ENCODE measurements at places on chromosomes 3 and 15.
A peak's percentile ranks its signal among the peaks of the same experiment; 100 is the strongest.

GRCh38 chr3:19485267-19485666, 337.0 kb downstream of the KCNH8 start:
- DNase-seq: no peak

GRCh38 chr3:127173516-127174166, 19.3 kb upstream of the PRR23E start:
- no peak for DNase-seq

DNA sequence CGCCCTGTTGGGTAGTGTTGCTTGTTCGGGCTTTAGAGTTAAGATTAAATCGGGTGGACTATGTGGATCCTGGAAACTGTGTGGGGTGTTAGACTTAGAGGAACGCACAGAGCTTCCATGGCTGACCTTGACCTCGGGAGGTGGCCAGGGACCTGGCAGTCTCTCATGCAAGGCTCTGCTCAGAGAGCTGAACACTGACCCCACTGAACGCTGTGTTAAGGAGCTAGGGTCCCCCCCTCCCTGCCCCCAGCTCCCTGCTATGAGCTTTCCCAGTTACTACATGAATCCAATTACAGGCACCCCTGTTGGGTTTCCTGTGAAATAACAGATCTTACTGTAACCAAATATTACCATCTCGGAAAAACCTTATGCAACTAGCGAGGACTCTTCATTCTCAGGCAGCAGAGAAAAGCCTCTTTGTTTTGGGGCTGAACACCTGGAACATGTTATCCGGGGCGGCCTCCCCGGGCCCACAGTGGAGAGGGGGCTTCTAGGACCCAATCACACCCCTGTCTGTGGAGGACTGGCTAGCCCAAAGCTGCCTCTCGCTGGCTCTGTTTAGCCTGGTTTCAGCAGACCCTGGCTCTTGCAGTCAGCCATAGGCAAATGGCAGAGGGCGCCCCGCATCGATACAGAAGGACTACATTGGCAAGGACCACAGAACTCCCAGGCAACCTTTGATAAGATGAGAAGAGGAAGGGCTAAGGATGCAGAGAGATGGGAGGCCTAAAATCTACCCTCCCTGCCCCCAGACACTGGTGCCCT, 25.8 kb upstream of the ALDH1A3 start:
- DNase-seq: no peak

- no peak for DNase-seq
Measured at GRCh38 chr3:156149876-156150275, 29.5 kb downstream of the KCNAB1 start.

- DNase-seq: no peak
Measured at GRCh38 chr3:64463981-64464380, 223.8 kb downstream of the ADAMTS9 start.

DNA sequence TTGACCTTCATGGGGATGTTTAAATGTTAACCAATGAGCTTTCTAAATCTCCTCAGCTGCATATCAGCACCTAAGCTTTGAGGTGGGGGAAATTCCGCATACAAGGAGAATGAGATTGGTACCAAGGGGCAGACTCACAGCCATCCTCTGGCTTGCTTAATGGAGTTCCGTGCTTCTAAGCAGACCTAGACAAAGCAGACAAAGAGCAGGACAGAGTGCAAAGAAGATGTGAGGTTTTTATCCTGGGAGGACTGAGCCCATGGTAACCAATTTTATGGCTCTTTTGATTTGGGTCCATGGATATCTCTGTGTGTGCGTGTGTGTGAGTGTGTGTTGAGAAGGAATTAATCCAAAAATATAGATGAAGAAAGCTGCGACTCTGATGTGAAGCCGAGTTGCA, 7.5 kb downstream of the TAFA4 start:
- DNase-seq: no peak

- DNase-seq: peak; percentile 98
Measured at GRCh38 chr15:43150191-43150929, 17.0 kb downstream of the TMEM62 start.

GRCh38 chr3:125069452-125069851, 13.7 kb upstream of the HEG1 start:
- DNase-seq: no peak

- no peak for DNase-seq
Measured at GRCh38 chr15:69141833-69142232, 18.6 kb upstream of the GLCE start.

DNA sequence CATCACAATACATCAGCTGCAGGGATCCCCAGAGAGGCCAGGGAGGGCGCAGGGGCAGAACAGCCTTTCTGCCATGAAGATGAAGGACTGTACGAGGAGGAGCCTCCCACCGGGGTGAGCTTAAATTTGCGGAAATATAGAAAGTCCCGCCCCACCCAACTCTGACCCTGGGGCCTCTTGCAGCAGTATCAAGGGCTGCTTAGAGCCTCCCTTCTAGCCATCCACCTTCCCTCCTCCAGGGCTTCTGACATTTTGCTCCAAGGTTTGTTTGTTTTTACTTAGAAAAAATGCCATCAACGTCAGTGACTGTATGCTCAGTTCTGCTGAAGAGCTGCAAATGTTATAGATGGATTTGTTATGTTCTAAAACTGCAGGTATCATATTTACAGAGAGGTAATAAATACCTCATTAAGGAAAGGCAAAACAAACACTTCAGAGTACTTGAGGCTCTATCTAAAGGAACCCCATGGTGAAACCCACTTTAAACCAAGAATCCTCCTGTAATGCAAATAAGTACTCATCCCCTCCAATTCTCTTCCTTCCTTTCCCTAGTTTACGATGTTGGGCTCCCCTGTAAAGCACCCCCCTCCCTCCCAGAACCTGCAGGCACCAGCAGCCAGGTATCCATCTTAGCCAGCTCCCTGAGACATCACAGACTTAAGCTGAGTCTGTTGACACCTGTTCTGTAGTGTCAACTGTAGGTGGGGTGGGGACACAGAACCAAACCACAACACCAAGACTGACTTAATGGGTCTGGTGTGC, 30.5 kb downstream of the RFTN1 start:
- DNase-seq: no peak

GRCh38 chr15:77187751-77188464, 117.0 kb upstream of the TSPAN3 start:
- peak; percentile 78 for DNase-seq

GRCh38 chr15:48304398-48304797, 26.8 kb upstream of the DUT start:
- DNase-seq: no peak

DNA sequence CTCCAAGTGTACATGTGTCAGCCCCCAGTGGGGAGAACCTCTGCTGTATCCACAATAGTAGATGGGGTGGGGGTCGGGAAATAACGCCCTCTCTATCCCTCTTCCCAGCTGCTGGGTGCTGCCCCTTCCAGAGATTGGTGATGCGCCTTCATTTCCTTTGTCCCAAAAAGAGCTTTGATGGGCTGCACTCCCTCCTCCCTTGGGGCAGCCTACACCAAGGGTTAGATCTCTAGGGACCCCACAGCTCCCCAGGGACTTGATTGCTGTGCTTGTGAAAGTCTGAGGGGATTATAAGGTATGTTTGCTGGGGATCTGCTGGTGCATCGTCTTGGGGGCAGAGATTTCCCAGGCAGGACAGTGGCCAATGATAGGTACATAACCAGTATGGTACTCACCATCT, 105.3 kb downstream of the UNC13C start:
- DNase-seq: no peak

DNA sequence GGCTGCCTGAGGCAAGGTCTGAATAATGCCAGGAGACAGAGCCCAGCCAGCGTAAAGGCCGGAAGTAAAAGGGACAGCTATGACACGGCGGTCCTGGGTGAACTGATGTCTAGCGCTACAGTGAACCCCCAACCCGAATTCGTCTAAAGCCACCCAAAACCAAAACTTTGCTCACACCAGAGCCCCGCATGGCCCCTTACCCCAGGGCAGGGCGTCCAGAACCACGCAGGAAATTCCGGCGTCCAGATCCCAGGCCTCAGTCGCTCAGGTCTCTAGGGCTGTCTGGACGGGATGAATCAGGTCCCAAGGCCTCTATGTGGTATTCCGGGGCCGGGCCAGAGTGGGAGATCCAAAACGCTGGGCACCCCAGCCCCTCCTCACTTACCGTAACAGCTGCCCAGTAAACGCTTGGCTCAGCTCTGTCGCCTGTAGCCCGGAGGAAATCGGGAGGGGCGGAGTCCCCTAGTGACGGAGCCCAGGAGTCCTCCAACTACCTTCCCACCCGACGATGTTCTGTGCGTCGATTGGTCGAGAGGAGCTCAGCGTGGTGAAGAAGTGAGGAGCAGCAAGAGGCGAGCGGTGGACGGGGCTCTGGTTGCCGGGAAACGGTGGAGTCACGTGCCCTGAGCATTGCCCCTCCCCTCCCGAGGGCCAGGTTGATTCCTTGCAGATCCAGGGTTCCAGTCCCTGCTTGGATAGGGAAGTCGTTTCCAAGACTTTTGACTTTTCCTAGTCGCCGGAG, at the start of gene CCDC32:
CCDC32 (minus strand) TSS at position 452 of the 742 bp plus-strand sequence. CDS start 2,027 bp downstream, outside the sequence.
- DNase-seq: peak; percentile 99

GRCh38 chr15:77387365-77388105, 32.4 kb downstream of the PEAK1 start:
- peak; percentile 30 for DNase-seq

DNA sequence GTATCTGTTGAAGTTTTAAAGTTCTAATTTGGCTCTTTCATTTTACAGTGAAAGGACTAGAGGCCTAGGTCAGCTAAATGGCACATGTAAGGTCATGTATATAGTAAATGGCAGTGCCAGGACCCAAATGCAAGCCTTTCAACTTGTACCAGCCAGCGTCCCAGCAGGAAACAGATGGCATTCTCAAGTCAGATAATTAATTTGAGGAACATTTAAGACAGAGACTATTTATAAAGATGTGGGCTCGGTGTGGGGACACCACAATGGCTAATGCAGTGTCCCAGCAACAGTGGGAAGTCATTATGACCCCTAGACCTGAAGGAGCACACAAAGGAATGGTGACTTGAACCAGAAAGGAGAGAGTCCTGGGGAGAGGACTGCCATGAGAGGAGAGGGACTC, 6.1 kb downstream of the MINDY4B start:
- DNase-seq: no peak

DNA sequence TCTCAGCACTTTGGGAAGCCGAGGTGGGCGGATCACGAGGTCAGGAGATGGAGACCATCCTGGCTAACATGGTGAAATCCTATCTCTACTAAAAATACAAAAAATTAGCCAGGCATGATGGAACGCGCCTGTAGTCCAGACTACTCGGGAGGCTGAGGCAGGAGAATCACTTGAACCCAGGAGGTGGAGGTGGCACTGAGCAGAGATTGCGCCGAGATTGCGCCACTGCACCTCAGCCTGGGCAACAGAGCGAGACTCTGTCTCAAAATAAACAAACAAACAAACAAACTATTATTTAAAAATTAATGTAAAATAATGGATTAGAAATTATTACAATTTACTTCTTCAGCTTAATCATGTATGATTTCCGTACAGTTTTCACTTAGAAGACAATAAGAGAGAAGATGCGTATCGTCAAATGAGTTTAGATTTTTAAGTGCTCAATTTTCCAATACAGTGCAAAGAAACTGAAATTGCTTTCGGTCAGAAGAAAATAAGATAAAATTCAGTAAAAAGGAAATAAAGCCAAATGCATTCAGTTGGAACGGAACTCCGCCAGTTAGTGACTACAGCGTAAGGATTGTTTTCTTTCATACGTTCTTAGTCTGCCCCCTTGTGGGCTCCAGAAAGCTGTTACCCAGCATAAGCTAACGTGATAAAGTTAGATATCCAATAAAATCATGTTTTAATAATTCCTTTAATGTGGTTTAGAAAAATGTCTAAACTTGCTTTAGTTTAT, 24.8 kb downstream of the AADAC start:
- DNase-seq: peak; percentile 93

DNA sequence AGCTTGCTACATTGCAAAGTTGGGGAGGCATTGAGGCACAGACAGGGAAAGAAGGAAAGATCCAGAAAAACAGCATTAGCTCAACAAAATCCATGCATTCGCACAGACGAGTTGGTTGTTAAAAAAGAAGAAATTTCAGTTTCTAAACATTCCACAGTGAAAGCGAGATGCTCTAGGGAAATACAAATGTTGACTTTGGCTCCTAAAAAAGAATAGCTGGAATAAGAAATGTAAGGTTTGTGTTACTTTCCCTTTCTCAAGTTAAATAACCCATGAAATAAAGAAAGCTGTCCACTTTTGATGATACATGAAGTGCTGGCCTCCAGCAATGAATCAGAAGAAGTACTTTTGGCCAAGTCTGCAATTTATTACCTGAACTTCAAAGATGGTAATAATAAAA, 465.1 kb downstream of the ERC2 start:
- DNase-seq: no peak

GRCh38 chr3:38345879-38346586, 552 bp upstream of the XYLB start:
- no peak for DNase-seq

DNA sequence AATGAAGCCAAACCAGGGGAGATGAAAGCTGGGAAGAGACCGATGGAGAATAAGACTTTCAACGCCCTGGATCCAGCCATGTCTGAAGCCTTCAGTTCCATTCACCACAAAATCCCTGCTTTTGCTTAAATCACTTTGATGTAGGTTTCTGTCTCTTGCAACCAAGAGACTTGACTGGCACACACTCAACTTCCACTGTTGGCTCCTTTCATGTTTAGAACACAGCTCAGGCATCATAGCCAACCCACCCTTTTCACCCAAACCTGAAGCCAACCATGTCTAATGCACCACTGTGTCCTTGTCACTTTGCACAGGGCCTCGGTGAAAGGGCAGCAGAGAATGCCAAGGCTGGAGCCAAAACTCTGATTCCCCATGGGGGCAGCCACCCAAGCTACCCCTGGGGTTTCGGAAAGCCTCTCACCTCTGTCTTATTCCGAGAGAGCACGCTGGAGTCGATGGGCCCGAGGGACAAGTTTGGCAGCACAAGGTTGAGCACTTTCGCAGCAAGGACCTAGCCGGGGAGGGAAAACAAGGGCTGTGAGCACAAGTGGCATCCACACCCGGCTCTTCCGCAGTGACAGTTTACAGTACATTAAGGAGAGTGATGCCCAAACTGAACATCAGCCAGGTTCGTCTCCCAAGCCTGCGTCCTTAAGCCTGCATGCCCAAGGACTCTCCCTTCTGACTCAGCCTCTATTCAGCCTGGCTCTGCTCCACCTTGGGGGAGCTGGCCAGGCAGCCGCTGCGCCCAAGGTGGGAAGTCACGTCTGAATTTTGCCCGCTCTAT, 37.6 kb downstream of the ABTB1 start:
- DNase-seq: peak; percentile 58

DNA sequence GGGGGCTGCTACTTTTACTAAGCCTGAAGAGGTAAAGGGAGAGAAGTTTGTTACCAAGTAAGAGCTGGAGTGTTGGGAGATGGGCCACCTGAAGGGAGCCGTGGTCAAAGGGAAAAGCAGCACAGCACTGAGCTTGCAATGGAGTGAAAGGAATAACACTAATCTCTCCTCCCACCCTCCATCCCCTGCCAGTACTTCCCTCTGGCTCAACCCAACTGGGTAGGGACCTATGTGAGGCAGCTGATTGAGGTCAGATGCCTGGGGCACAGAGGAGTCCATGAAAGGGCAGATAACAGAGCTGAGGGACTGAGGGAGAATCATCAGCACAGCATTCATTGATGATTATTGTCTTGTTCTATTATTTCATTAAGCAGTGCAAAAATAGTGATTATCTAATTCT, 212.4 kb upstream of the TBC1D5 start:
- no peak for DNase-seq

GRCh38 chr3:159739969-159740368, 248.7 kb upstream of the IL12A start:
- DNase-seq: no peak

- no peak for DNase-seq
Measured at GRCh38 chr15:67468416-67468815, 52.5 kb upstream of the C15orf61 start.

- no peak for DNase-seq
Measured at GRCh38 chr3:159807137-159808040, 181.2 kb upstream of the IL12A start.

Measured in GM23248 (cell line).